Vein endothelial cell (primary cell): ENCODE measurements at places on chromosomes 3 and 15. TPM values are rescaled to one million over a fixed set of nuclear protein-coding genes. Genes with fewer than 3 reads are reported as not detected.

Gene LZTFL1
- total RNA-seq, result 10.8 and 14.7 TPM in 2 replicates

Gene MEIS2
- 10.1 and 12.2 TPM in 2 replicates for total RNA-seq

Gene UBP1
- total RNA-seq, result 76.8 and 91.8 TPM in 2 replicates

Gene MESP1
- total RNA-seq, result 0.10 and 0.33 TPM in 2 replicates

Gene GOLGA6B
- total RNA-seq, result not detected in 2 replicates

Gene DNASE1L3
- 0.65 TPM in 1 of 2 replicates, not detected in the other for total RNA-seq

Gene GOLGA8R
- total RNA-seq, result 0.57 and 2.3 TPM in 2 replicates

Gene CRELD1
- total RNA-seq, result 19.1 and 25.2 TPM in 2 replicates

Gene LRTM1
- total RNA-seq, result not detected in 2 replicates
